ENCODE measurements at places on chromosomes 6 and 20.

DNA sequence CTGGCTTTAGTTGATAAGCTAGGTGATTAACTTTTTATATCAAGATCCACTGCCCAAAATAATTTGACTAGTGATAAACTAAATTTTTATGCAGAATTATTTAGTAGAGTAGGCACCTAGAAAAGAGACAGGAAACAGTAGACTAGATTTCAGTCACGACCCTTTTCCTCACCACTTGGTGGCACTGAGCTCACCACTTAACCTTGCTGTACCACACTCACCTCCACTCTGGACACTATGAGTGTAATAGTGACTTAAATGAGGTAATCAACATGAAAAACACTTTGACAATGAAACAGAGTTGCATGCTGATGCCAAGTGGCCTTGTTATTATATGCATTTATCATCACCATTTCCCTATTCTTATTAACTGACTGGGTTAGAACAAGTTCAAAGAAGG is 730.4 kb downstream of the KIF16B start:
- no peak for DNase-seq

GRCh38 chr6:162638931-162639574 is 88.5 kb downstream of the PRKN start:
- no peak for DNase-seq

- DNase-seq, result no peak
Observed at GRCh38 chr6:119626884-119627619, 277.5 kb upstream of the MAN1A1 start.

- peak; percentile 79 for DNase-seq
Observed at GRCh38 chr6:136782021-136782770, 10.1 kb downstream of the MAP3K5 start.

GRCh38 chr6:36656441-36656840 is 22.1 kb upstream of the CDKN1A start:
- DNase-seq, result no peak

- peak; percentile 12 for DNase-seq
Observed at GRCh38 chr6:106446287-106446885, 85.9 kb downstream of the CRYBG1 start.

DNA sequence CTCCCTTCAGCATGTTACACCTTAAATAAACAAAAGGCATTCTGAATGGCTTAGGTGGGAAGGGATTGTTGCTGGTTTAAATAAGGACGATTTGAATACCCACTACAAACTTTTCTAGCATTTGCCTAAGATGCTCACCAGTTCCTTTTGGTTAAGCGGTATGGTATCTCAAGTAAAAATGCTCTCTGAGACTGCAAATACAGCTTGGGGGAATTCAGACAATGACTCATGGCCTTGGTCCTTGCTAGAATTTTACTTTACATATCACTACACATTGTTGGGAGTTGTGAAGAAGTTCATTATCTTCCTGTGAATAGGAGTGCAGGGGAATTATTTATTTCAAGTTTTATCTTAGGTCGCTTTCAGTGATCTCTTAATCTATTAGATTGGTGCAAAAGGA is 670.7 kb downstream of the UTRN start:
- DNase-seq, result peak; percentile 78

DNA sequence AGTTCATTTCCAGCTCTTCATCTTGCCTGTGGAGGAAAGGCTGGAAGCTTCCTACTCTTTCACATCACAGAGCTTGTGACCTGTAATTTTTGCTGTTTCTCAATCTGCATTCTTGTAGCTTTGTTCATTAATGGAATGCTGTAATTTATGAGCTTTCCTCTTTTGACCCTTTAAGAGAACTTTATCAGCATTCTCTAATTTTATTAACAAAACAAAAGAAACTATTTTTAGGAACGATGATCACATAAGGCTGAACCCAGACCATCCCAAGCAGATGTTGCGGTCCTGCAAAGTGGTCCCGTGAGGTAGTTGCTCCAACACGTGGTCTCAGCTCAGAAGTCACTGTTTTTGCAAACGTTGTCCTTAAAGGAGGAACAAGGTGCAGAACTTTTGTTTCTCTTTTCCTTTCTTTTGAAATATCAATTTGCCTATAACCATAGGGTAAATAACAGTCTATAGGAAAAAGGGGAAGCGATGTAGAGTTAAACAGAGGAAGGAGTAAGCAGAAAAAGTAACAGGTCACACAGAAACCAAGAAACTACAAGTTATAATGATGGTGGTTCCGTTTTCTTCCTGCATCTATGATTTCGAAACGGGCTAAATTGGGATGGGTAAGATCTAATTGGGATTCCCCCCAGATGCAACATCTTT is 121.3 kb upstream of the PHACTR1 start:
- DNase-seq, result peak; percentile 52

- DNase-seq, result no peak
Observed at GRCh38 chr20:46830886-46831632, 63.6 kb upstream of the EYA2 start.

GRCh38 chr6:6858533-6858982 is 249.2 kb upstream of the RREB1 start:
- DNase-seq, result no peak

DNA sequence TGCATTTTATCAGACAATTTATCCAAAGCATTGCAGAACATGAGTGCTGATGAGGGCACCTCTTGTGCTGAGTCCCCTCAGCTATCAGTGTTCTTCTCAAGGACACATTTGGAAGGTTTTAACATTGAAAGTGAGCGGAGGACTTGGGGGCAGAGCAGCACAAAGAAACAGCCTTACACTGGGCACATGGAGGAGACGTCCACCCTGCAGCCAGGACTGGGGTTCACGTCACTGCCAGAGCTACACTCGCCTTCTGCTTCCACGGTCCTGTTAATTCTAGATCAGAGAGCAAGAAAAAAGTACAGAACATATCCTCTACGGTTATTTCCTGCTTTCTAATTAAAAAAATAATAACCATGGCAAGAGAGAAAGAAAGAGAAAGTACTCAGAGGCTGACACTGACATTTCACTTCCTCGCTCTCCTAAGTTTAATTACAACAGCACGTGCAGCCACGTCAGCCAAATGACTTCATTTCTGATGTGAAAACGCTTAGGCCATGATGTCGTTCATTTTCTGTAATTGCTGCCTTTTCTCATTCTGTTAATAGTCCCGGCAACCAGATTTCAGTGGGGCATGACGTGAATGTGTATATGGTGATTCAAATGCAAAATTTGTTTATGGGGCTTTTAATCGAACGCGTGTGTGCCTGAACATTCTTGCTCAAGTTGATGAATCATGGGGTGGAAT is 5.1 kb downstream of the PRND start:
- DNase-seq, result peak; percentile 82

GRCh38 chr20:48194583-48194982 is 409.3 kb upstream of the SULF2 start:
- no peak for DNase-seq

DNA sequence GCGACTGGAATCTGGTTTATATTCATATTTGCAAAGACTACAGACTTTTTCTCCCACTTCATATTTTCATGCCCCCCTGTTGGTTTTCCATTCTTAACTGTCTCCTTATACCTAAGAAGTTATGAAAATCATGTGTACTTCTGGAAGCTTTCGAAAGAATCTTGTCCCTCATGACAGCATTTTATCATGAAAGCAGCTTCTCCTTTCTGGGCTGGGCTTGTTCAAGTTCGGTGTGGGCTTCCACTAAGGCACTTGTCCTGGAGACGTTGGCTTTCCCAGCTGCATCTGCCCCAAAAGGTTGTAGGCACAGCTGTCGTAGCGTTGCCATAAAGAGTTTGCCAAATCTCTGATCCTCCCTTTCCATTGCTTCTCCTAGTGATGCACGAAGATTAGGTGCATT is 56.5 kb downstream of the RPRD1B start:
- DNase-seq, result no peak

- DNase-seq, result no peak
Observed at GRCh38 chr6:139175389-139175948, 40.6 kb downstream of the HECA start.

DNA sequence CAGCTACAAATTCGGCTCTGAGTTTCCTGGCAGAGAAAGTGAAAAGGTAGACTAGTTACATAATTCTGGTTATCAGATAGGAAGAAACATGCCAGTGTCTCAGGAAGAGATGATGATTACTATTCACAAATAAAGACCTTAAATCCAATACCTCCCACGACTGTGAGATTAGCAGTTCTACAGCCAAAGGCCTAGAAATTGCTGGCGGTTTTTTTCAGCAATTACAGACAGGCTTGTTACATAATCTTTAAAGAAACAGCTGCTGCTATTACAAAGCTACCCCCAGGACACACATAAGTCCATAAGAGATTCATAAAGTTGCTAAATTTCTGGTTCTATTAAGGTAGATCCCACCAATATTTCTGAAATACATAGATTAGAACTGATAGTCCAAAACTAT is 40.2 kb downstream of the PIGU start:
- DNase-seq, result no peak

DNA sequence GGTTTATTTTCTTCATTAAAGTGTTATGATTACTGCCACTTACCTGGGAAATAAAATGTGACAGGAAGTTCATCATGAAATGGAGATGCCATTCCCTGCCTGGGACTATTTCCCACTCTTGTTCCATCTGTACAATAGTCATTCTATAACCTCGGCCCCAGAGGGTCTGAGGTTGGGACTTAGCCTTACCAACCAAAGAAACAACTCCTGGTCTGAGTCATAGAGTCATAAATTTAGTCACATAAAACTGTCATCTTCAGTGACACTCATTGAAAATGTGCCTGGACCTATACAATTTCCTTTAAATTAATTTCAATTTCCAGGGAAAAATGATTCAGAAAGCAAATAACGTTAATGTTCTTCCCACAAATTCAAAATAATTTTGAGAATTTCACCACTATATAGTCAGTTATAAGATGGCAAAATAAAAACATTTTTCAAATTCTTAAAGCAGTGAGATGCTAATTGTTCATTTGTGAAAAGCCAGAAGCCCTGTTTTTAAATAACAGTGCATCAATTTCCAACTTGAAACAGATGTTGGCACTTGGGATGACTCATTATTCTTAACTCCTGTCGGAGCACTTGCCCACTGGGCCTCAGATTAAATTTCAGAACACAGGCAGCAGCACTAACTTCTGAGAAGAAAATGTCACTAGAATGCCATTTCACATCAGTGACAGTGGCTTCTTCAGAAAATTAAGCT is 201.2 kb upstream of the SMLR1 start:
- DNase-seq, result peak; percentile 44

DNA sequence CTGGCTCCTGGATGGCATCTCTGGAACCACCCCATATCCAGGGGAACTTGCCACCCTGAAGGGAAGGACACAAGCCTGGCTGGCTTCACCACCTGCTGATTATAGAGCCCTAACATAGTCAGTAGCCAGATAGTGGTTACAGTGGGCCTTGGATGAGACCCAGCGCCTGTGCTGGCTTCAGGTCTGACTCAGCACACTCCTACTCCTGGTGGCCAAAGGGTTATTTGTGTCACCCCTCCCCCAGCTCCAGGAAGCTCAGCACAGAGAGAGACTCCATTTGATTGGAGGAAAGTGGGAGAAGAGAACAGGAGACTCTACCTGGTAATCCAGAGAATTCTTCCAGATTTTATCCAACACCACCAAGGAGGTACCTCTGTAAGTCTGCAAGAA is 12.8 kb downstream of the SNX14 start:
- DNase-seq, result peak; percentile 78

GRCh38 chr6:145277358-145278086 is 457.8 kb downstream of the EPM2A start:
- no peak for DNase-seq

GRCh38 chr6:100342830-100343229 is 121.9 kb downstream of the SIM1 start:
- peak; percentile 47 for DNase-seq

GRCh38 chr6:131694832-131695426 is 6.3 kb downstream of the OR2A4 start:
- peak; percentile 79 for DNase-seq

DNA sequence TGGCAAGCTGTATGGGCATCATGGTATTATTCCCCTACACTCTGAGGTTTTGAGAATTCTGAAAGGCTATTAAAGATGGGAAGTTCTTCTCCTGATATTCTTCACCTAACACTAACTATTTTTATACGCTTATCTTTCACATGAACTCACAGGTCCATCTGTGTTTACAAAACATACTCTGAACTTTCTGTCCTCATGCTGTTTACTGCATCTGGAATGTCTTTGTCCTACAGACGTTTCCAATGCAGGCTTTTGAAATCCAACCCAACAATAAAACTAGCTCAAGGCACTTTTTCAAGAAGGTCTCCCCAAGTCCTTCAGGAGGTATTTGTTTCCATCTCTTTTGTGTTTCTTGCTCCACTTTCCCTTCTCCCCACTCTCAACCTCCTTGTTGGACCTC is 60.5 kb upstream of the MLIP start:
- DNase-seq, result no peak

- no peak for DNase-seq
Observed at GRCh38 chr6:160998766-160999165, 7.2 kb downstream of the MAP3K4 start.

All from IMR-90 (cell line).